ENCODE measurements at places on chromosomes 6 and 20.

DNA sequence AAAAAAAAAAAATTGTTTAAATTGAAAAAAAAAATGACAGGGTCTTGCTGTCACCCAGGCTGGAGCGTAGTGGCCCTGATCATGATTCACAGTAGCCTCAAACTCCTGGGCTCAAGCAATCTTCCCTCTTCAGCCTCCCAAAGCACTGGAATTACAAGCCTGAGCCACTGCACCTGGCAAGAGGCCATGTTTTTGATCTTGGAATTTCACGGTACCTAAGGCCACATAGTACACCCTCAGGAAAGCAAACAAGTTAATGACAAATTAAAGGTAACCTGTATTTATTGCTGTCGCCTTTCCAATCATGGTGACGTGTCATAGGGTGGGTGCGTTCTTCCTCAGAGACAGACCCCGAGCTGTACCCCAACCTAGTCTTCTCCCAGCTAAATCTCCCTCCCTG lies 79.2 kb downstream of the LINC00237 start:
- no peak for DNase-seq

DNA sequence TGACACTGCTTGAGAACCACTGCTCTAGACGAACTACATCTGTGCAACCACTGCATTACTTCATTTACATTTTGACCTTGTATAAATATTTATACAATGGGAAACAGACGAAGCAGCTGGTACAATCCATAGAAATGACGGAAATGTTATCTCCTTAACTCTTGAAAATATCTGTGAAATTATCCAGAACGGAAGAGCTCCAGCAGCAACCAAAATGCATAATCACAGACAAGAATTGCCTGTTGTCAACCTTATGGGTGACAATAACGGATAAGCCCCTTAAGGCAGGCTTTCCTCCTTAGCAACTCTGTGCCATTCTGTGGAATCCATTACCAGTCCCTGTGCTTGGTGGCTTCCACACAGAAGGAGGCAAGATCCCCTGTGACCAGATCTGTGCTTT lies 115.4 kb downstream of the DTNBP1 start:
- DNase-seq, result no peak

DNA sequence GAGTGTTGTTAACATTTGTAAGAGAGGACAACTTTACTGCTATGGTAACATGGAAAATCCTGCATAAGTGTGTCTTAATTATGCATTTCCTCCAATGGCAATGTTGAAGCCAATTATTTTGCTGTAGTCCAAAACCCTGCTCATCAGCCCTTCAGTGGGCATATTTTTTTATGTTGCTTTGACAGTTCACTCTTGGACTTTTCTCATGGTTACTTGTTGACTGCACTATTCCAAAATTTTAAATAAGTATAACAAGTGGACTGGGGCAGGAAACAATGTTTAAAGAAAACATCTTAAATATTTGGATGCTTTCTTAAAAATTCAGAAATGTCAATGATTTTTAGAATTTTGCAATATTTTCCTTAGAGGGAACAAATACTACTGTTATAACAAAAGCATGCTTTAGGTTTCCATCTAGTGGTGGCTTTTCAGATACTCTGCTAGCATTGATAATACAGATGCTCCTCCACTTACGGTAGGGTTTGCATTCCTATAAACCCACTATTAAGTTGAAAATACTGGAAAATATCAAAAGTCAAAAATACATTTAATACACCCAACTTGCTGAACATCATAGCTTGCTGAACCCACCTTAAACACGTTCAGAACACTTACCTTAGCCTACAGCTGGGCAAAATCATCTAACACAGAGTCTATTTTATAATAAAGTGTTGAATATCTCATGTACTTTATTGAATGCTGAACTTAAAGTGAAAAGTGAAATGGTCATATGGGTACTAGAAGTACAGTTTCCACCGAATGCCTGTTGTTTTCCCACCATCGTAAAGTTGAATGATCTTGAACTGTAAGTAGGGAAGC lies 86.4 kb downstream of the ADGRG6 start:
- DNase-seq, result no peak

DNA sequence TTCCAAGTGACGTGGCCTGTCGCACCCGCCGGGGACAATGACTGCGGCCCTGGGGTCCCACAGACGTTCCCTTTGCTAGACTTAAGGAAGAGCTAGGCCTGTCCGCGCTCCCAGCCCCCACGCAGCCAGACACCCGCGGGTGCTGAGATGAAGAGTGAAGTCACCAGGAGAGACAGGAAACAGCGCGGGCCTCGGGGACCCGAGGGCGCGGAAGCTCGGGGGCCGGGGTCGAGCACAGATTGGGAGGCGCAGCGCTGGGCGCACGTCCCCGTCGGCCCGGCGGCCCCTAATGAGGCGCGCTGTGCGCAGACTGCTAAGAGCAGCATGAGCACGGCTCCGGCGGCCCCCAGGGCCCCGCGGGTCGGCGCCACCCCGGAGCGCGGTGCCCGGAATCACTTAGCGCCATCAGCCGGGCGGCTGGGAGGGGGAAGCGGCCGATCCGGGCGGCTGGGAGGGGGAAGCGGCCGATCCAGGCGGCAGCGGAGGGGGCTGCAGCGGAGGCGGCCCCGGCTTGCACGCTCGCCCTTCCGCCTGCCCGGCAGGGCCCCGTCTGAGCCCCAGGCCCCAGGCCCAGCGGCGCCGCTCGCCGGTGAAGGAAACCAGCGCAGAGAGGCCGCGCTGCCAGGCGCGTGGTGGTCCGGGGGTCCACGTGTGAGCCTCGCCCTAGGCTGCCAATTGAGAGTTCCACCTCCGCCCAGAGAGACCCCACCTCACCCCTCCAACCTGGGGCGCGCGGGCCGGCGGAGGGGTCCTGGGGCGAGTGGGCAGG lies 8.3 kb upstream of the AVP start:
- peak; percentile 22 for DNase-seq

- no peak for DNase-seq
Measured at GRCh38 chr6:37242429-37243052, 15.0 kb upstream of the TBC1D22B start.

- no peak for DNase-seq
Measured at GRCh38 chr6:104325341-104326172, 534.2 kb downstream of the HACE1 start.

- peak; percentile 15 for DNase-seq
Measured at GRCh38 chr6:53066077-53066417, 843 bp downstream of the FBXO9 start.

DNA sequence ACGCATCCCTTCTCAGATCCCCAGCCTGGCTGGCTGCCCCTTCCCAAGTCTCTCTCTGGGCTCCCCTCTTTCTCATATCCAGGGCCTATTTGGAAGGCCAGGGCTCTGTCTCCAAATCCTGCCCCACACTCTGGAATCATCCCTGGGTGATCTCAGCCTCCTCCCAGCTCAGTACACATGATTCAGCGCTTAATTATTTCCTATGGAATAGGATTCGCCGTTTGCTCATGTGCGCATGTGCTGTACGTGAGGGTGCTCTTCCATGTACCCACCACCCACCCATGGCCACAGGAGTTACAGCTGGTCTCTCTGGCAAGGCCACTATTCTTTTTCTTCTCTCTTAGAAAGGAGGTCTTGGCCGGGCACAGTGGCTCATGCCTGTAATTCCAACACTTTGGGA lies 81.7 kb upstream of the FOXP4 start:
- no peak for DNase-seq

GRCh38 chr20:32959351-32960221 lies 44.6 kb downstream of the SUN5 start:
- DNase-seq, result no peak

DNA sequence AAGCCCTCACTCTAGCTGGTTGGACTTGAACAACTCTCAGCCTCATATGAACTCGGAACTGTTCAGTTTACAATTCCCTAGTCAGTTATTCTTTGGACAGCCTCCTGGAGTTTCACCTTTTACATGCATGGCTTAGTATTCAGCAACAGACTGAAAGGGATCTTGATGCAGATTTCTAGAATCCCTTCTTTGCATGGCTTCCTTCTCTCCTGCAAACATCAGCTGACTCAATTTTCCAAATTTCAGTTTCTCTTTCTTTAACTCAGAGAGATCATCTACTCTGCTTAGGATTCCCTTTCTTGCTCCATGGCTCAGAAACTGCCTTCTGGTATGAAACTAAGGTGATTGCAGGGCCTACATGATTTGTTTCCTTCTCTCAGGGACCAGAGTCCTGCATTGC lies 99.6 kb downstream of the CEP57L1 start:
- no peak for DNase-seq

DNA sequence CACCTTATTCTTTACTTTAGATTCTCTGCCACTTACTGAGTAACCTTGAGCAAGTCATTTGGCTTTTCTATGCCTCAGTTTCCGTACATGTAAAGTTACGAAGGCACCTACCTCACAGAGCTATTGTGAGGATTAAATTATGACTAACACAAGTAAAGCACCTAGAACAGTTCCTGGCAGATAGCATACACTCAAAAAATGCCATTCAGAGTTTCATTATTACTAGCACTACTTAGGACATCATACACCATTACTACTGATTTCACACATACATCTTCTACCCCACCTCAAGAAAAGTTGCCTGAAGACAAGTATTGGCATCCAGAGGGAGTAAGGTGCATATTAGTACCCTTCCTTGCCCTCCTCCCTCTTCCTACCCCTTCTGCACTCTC lies 107.8 kb downstream of the OGFRL1 start:
- no peak for DNase-seq

DNA sequence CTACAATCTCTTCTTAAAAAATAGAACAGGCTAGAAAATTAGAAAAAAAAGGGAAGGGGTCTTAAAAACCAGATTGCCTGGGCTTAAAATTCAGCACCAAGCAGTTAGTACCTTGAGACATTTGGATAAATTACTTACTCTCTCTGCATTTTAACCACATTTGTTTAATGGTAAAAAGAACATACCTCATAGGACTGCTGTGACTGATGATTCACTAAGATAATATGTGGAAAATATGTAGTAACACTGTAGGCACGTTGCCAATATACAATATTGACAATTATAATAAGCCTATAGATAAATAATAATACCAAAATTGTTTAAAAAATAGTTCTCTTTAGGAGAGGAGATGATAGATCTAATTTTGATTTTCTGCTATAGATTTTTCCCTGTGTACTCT lies 750.4 kb downstream of the TENT5A start:
- DNase-seq, result no peak

GRCh38 chr6:135962731-135963130 lies 111.2 kb downstream of the PDE7B start:
- no peak for DNase-seq

GRCh38 chr6:34955442-34955841 lies 66.4 kb downstream of the ANKS1A start:
- DNase-seq, result no peak

DNA sequence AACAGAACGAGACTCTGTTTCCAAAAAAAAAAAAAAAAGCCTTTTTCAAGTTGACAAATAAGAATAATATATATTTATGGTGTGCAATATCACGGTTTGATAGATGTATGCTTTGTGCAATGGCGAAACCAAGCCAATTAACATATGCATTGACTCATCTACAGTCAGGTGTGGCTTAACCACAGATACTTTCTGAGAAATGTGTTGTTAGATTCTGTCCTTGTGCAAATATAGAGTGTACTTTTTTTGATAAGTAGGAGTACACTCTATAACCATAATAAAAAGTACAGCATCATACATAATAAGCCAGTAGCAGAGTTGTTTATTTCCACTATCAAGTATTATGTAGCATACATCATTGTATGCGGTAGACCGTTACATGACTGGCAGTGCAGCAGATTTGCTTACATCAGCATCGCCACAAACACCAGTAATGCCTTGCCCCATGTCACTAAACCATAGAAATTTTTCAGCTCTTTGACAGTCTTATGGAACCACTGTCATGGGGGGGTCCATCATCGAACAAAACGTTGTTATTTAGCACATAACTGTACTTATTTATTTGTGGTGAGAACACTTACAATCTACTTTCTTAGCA lies 59.2 kb downstream of the TMEM170B start:
- no peak for DNase-seq

DNA sequence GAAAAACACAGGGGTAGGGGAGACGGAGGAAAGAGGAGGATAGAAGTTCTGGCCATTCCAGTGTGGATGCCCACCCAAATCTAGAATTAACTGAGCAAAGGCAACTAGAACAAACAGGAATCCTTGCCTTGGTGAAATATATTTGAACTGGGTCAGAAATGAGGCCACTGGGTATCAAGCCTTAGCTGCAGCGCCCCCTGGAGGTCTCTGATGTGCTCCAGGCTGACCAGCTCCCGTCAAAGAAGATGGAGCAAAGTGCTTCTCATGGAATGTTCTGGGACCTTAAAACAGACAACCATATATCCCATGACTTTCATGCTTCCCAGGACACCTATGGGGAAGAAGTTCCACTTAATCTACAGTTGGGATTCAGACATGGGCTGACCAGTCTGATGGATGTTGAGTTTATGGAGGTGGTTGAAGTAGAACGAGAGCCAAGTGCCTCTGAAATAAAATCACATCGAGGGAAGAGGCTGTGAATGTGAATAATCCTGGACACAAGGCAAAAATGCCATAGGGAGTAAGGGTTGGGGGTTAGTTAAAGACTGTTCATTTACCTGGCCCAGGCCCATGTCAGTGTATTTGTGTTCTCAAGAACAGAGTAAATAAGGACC lies 50.4 kb downstream of the HLA-DPB1 start:
- DNase-seq, result peak; percentile 65

GRCh38 chr6:154092326-154092962 lies 53.4 kb downstream of the OPRM1 start:
- DNase-seq, result no peak

GRCh38 chr20:51535075-51535386 lies 7.5 kb downstream of the NFATC2 start:
- DNase-seq, result no peak

DNA sequence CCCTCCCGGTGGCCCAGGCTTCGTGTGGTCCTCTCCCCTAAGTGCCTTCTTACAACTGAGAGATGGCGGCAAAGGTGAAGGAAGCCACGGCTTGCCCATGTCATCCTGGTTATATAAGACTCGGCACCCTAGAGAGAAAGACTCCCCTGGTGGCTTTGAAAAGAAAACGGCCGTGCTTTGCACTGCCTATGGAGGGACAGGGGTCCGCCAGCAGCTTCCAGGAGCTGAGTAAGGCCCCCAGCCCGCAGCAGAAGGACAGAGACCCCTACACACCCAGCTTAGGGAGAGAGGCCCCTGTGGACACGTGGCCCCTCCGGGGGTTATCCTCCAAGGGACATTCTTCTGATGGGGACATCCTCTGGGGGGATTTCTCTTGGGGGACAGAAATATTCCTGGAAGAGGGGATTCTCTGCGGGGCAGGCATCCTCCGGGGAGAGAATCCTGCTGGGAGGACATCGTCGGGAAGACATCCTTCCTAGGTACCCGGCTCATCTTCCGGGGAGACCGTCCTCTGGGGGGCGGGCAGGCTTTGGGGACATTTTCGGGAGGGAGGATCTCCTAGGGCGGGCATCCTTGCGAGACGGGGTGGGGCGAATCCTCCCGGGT lies 511 bp upstream of the OGFR start:
- DNase-seq, result no peak
